Ascending aorta (tissue), 2 donors: ENCODE measurements at places on chromosomes 4 and X.

GRCh38 chr4:95059663-95060062, 301.9 kb downstream of the BMPR1B start:
- peaks cover 21% of the 10 kb centered on the region for H3K4me1 ChIP-seq
- no peaks in the 10 kb centered on the region for H3K36me3 ChIP-seq
- H3K4me3 ChIP-seq = no peak overlapping the region
- no peaks in the 10 kb centered on the region for H3K27me3 ChIP-seq
- no peak overlapping the region for H3K27ac ChIP-seq
- DNase-seq = no peak

DNA sequence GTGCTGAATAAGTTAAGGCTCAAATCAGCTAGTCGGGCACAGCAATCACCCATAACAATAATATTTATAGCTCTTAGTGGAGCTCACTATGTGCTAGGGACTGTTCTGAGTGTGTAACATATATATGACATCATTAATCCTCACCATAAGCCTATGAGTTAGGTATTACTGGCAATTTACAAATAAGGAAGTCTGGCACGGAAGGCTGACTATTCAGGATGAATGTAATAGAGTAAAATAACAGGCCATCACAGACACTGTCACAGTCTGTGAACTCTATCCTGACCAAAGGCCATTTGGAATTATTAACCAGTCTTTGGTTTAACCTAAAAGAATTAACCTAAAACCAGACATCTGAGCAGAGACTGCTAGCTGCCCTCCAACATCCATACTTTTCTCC, 119.3 kb downstream of the C4orf51 start:
- no peak for DNase-seq
- no peak overlapping the region for H3K4me3 ChIP-seq
- H3K4me1 ChIP-seq = no peaks in the 10 kb centered on the region
- no peaks in the 10 kb centered on the region for H3K36me3 ChIP-seq

GRCh38 chr4:13243152-13243551, 241.0 kb downstream of the RAB28 start:
- no peak for DNase-seq
- H3K27ac ChIP-seq = no peak overlapping the region
- H3K4me3 ChIP-seq = no peak overlapping the region
- no peaks in the 10 kb centered on the region for H3K27me3 ChIP-seq

DNA sequence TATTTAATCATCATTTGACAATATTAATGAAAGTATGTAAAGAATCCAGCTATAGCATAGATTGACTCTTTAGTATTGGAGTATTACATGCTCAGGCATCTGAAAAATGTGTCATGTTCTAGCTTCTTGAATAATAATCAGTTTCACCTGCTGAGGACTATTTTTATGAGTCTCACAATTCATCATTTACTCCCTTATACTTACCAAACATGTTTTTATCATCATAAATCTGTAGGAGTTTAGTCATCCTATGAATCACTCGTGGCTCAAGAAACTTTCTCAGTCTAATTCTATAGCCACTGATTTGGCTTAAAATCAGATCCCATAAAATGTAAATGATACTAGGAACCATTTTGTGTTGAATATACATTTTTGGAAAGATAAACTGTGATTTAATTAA, 1616.1 kb downstream of the C4orf33 start:
- H3K27me3 ChIP-seq = no peaks in the 10 kb centered on the region
- H3K4me1 ChIP-seq = no peaks in the 10 kb centered on the region
- H3K36me3 ChIP-seq = no peaks in the 10 kb centered on the region
- H3K27ac ChIP-seq = no peak overlapping the region
- H3K4me3 ChIP-seq = no peak overlapping the region

- no peak for DNase-seq
- H3K27me3 ChIP-seq = no peaks in the 10 kb centered on the region
- no peak overlapping the region for H3K4me3 ChIP-seq
Observed at GRCh38 chr4:108118505-108118904, 50.2 kb downstream of the LEF1 start.

- H3K27ac ChIP-seq = no peak overlapping the region
- no peak overlapping the region for H3K4me3 ChIP-seq
- no peak for DNase-seq
- peaks cover 5% of the 10 kb centered on the region for H3K36me3 ChIP-seq
Observed at GRCh38 chr4:128827296-128827695, 17.8 kb downstream of the JADE1 start.
